T-helper 17 cell (primary cell): ENCODE measurements at places on chromosomes 5 and 9. TPM values are rescaled to one million over a fixed set of nuclear protein-coding genes. Genes with fewer than 3 reads are reported as not detected.

The HDAC3 gene
- 79.2 TPM for total RNA-seq

The SURF2 gene
- total RNA-seq = 16.0 TPM

The LCN2 gene
- total RNA-seq = 9.3 TPM

The CDH9 gene
- total RNA-seq = not detected

The SEMA6A gene
- not detected for total RNA-seq

The IGFBPL1 gene
- not detected for total RNA-seq

The FAM200C gene
- total RNA-seq = not detected

The CTXN3 gene
- not detected for total RNA-seq

The CCDC192 gene
- not detected for total RNA-seq

The NREP gene
- total RNA-seq = 1.3 TPM

The TRIM52 gene
- total RNA-seq = 34.6 TPM

The ERCC8 gene
- total RNA-seq = 6.8 TPM

The SLC27A6 gene
- not detected for total RNA-seq

The FGF18 gene
- total RNA-seq = 0.50 TPM

The TARS1 gene
- total RNA-seq = 55.4 TPM

The SHB gene
- total RNA-seq = 1.5 TPM

The CKMT2 gene
- not detected for total RNA-seq

The ALDH1A1 gene
- total RNA-seq = 0.16 TPM

The HACD4 gene
- 8.7 TPM for total RNA-seq

The SPINK5 gene
- not detected for total RNA-seq

The CCNB1 gene
- total RNA-seq = 2.2 TPM

The GMCL2 gene
- total RNA-seq = not detected

The SKIC3 gene
- 78.2 TPM for total RNA-seq

The ABLIM3 gene
- 18.5 TPM for total RNA-seq

The QSOX2 gene
- 15.5 TPM for total RNA-seq

The IL17B gene
- total RNA-seq = not detected

The MYOZ3 gene
- total RNA-seq = not detected

The IFNB1 gene
- total RNA-seq = not detected

The DCAF12 gene
- total RNA-seq = 14.8 TPM

The AKNA gene
- total RNA-seq = 263 TPM

The TRMO gene
- total RNA-seq = 41.2 TPM

The IL3 gene
- not detected for total RNA-seq

The CCDC180 gene
- total RNA-seq = 12.0 TPM

The APBA1 gene
- 2.3 TPM for total RNA-seq

The AJM1 gene
- total RNA-seq = 2.9 TPM

The LPCAT1 gene
- 23.4 TPM for total RNA-seq

The SH2D3C gene
- 27.2 TPM for total RNA-seq

The NPR2 gene
- 3.8 TPM for total RNA-seq

The BHMT2 gene
- not detected for total RNA-seq

The PCDHB7 gene
- not detected for total RNA-seq

The OSTF1 gene
- 85.2 TPM for total RNA-seq

The IFNA16 gene
- not detected for total RNA-seq

The EPB41L4B gene
- not detected for total RNA-seq

The SLC25A46 gene
- 28.3 TPM for total RNA-seq

The RNF44 gene
- 228 TPM for total RNA-seq

The CCDC171 gene
- 1.5 TPM for total RNA-seq

The FSTL4 gene
- total RNA-seq = not detected

The BTNL3 gene
- not detected for total RNA-seq

The ARSI gene
- not detected for total RNA-seq

The HTR1A gene
- not detected for total RNA-seq

The PCDHA4 gene
- not detected for total RNA-seq

The COL15A1 gene
- not detected for total RNA-seq

The HAVCR1 gene
- total RNA-seq = 1.1 TPM

The PGM5 gene
- 0.40 TPM for total RNA-seq

The CDC14B gene
- total RNA-seq = 16.4 TPM

The FGF10 gene
- not detected for total RNA-seq

The NOXA1 gene
- total RNA-seq = 3.3 TPM
